CD4-positive, alpha-beta T cell treated with Interleukin-2 at 100 ng/mL for 4 hours (primary cell): ENCODE measurements at places on chromosomes 6 and 20.

- DNase-seq: no peak
These were observed 1.2 kb downstream of the IP6K3 start for GRCh38 chr6:33745548-33745947.

DNA sequence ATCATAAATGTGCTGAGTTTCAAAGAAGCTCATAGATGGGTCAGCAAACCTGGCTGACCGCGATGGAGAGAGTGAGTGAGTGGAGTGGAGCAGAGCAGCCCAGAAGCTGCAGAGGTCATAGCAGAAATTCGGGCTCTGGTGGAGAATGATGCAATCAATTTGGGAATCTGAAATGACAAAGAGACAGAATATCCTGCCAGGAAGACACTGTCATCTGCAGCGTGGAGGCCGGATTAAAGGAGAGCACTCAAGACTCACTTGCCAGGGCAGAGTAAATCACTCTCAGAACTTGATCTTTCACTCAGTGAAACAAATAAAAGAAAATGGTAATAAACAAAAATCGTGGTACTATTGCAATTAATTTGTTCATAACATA is 109.6 kb upstream of the RREB1 start:
- DNase-seq: no peak

DNA sequence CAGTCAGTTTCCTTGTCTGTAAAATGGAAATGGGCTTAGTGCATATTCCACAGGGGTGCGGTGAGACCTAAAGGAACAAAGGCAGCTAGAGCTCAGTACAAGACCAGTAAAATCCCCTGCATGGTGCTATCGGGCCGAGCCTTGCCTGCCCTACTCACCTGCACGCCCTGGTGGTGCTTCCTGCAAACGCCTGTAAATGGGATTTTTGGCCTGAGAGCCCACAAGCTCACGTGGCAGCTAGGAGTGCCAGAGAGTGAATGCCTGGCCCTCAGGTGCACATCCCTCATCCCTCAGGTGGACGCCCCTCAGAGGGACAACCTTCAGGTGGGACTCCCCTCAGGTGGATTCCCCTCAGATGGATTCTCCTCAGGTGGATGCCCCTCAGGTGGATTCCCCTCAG is 48.0 kb upstream of the VSX1 start:
- DNase-seq: no peak

DNA sequence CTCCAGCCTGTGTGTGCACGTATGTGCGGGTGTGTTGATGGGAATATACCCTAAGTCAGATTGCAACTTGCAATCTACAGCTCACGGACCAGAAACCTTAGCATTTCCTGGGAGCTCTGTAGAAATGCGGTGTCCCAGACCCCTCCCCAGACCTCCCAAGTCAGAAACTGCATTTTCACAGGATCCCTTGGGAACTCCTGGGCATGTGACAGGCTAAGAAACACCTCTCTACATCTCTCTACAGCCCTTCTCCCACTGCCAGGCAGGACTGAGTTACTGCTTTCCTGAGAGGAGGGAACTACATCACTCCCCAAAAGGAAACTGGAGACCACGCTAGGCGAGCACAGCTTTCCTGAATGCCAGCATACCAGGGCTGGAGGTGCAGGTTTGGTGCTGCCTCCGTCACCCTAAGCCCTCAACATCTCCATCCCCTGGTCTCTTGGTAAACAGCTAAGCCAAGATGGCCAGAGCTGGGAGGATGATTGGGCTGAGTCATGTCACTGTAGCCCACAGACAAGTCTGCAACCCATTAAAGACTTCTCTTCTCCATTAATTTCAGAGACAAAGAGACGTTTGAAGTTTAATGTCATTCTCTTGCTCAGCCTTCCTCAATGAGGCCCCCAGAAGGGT is 194.4 kb downstream of the BMP7 start:
- DNase-seq: no peak

DNA sequence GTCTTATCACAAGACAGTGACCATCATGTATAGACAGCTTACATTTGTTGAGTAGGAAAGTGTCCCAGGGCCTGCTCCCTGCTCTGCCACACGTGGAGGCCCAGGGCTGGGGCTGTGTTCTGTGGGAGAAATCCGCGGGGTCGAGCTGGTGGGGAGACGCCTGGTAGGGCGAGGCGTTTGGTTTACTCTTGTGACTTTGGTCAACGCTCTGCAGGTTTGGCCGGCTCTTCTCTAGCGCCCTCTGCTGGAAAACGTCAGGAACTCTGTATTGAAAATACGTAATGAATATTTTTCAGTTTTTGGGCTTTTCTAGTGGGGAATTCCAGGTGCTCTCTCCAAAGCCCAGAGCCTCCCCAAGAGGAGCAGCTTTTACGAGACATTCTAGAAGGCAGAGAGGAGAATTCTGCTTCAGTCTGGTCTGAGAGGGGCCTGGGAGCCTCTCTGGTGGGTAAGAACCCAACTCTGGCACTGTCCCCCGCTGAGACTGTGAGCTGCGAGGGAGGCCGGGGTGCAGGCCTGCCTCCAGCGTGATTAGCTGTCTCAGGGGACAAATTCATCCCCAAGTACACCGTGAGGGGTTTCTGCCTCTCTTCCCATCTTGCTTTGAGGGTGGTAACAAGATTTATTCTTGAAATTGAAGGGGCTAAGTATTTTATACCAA is 112.6 kb upstream of the RALGAPA2 start:
- peak; percentile 41 for DNase-seq

DNA sequence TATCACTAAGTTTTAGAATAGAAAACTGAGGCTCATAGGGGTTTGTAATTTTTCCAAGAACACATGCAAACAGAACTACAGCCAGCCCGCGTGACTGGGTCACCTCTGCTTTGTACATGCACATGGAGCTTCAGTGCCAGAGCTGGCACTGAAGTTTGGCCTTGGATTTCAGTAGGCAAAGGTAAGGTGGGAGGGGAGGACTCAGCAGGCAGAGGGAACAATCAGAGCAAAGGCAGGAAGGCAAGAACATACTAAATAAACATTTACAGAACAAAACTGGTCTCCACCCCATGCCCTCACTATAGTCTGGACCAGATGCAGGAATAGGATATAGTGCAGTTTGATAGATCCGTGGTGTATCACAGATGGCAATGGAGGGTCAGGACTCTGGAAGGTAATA is 13.6 kb upstream of the ABRACL start:
- no peak for DNase-seq

DNA sequence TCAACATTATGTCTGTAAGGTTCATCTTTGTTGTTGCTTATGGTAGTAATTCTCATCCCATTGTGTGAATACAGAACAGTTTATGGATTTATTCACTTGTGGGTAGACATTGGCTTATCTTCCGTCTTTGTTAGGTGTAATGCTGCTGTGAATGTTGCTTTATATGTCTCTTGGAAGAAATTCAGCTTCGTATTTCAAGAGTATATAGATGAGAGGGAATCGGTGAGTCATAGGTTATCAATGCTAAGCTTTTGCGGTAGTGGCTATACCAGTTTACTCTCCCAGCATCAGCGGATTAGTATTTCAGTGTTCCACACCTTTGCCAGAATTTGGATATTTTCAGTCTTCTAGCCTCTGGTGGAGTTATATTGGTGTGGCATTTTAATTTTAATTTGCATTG is 77.8 kb downstream of the ZFAND3 start:
- no peak for DNase-seq
